ENCODE measurements at places on chromosomes 3 and 15. TPM values are rescaled to one million over a fixed set of nuclear protein-coding genes. Genes with fewer than 3 reads are reported as not detected.

DNA sequence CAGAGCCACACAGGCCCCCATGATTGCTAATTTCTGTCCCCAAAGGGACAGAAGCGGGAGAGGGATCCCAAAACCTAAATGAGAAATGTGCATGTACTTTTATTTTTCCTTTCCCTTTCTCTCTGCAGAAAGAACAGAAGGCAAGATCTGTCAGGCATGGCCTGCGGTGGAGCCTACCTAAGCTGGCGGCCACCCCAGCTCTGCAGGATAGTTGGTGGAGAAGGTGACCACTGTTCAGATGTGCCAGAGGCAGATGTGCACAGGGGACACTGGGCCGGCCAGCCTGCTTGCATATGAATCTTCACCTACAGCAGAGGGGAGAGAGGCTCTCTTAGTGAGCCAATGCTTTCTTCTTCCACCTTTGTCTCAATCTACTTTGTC is 2.1 kb upstream of the AMOTL2 start:
- no peak for DNase-seq

MUC20 gene
- not detected for total RNA-seq

ANKUB1 gene
- not detected for total RNA-seq

ST8SIA2 gene
- total RNA-seq, result not detected

DNA sequence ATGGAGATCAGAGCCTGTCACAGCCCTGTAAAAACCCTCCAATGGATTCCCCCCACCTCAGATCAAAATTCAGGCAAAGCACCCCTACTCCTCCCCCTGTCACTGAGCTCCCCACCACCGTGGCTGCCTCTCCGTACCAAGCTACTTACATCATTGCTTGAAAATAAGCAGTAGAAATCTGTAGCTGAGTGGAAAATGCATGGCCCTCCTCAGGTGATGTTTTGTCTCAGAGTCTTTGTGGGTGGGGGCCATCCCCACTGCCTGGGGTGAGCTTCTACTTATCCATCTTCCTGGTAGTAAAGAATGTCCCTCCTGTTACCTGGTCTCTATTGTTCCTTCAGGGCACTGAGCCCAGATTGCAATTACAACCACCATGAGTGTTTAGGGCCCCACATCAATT is 34.5 kb downstream of the SLCO2A1 start:
- no peak for DNase-seq

GRCh38 chr3:42914771-42915515 is 9.0 kb downstream of the ZNF662 start:
- no peak for DNase-seq

DNA sequence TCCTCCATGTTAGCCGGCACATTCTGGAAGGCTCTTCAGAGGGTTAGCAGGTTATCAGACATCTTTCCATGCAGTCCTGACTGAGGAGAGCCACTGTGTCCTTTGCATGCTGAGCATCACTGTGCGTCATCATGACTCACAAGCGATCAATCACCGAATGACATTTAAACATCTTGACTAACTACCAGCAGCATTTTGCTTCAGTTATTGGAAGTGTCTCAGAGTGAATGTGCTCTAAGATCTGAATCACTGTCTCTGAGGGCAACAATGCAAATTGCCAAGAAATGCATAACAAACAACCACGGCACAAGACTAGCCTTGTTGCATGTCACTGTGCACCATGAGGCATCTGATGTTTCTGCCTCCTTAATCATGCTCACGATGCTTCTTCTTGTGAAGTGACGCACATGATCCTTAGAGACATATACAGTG is 18.3 kb upstream of the ATP8B4 start:
- no peak for DNase-seq

GRCh38 chr3:157074981-157075380 is 85.0 kb downstream of the CCNL1 start:
- DNase-seq, result no peak

HCLS1 gene
- 48.7 TPM for total RNA-seq

DOCK3 gene
- total RNA-seq, result 0.04 TPM

GRCh38 chr15:86863226-86863915 is 783.7 kb downstream of the AGBL1 start:
- DNase-seq, result no peak

GRCh38 chr15:25687689-25688088 is 175.4 kb downstream of the ATP10A start:
- no peak for DNase-seq

DNA sequence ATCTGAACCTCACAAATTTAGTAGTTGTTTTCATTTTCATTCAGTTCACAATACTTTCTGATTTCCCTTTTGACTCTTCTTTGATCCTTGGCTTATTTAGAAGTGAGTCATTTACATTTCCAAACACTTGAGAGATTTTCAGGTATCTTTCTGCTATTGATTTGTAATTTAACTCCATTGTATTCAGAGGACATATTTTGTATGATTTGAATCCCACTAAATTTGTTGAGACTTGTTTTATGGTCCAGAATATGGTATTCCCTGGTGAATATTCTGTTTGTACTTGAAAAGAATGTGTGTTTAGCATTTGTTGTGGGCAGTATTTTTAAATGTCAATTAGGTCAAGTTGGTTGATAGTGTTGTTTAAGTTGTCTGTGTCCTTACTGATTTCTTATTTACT is 29.6 kb downstream of the FAN1 start:
- DNase-seq, result no peak

DNA sequence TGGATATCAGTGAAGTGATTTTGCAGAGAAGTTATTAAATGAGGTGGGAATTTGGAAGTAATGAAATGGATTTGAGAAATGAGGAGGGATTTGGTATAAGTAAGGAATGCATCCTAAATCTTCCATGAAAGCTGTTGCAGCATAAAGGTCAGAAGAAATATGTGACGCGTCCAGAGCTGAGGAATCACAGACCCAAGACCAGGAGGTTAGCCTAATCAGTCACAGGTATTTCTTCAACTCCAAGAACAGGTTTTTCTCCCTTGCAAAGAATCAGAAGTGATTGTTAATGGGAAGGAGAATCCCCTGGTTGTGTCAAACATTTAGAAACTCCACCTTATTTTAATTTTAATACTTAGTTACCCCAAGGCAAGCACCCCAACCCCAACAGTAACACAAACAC is 253.2 kb downstream of the MEX3B start:
- DNase-seq, result no peak

ASTE1 gene
- total RNA-seq, result 8.5 TPM

- no peak for DNase-seq
Measured at GRCh38 chr15:97652700-97653167, 307.8 kb upstream of the ARRDC4 start.

PTPN23 gene
- 11.6 TPM for total RNA-seq

ZPLD1 gene
- total RNA-seq, result 0.07 TPM

CASR gene
- total RNA-seq, result not detected

PROS1 gene
- 11.2 TPM for total RNA-seq

GRCh38 chr15:55993804-55994560 is 570 bp upstream of the NEDD4 start:
- no peak for DNase-seq

DNA sequence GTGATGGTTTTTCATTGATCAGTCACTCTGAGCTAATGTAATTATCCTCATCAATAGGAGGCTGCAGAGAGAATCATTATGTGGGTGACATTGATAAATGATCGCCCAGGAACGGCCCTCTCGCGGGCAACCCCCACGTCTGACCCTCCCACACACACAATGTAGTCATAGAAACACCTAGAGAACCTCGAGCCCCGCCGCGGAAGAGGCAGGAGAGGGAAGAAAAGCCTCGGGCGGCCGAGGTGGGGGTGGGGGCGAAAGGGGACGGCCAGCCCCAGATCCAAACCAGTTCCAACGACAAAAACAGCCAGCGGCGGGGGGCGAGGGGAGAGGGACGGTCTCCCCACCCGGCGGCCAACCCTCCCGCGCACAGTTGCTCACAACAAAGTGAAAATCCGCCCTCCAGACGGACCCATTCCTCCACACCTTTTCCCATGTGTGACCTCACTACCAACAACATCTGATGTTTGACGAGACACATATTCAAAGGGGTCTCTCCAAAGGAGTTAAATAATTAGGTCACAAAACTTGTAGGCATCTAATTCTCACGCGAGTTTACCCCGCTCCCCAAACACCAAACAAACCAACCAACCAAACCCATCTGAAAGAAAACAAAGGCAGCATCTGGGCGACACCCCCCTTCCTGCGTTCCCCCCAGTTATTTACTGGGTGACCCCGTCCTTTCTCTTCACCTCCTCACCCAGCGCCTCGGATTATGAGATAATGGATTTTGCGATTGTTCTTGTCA is 213.0 kb downstream of the MEIS2 start:
- DNase-seq, result no peak
